ENCODE measurements at places on chromosomes 7 and 10.
A peak's percentile ranks its signal among the peaks of the same experiment; 100 is the strongest.

DNA sequence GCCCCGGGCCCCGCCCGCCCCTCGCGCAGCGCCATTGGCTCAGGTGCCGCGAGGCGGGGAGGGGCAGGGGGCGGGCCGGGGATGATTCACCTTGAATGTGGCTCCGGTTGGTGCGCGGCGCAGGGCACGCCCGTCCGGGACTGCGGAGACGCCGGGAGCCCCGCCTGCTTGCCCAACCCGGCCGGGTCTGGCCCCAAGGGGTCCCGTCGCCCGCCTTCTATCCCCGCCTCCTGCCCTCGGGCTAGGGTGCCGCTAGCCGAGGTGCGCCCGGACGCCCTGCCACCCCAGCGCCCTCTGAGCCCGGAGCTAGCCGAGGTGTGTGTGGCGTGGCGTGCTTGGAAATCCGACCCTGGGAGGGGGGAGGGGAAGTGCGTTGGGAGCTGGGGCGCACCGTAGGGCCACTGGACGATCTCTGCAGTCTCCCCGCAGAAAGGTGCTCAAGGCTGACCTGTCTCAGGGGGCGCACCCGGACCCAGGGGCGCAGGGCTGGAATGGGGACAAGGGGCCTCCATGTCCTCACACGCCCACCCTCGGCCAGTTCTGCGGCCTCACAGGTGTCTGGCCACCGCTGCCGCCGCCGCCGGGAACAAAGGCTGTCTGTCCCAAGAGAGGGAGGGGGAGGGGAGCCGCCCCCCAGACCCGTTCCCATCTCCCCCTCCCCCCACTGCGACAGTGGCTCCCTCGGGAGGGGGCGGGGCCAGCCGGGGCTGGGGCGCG, 168.9 kb downstream of the NRF1 start:
- DNase-seq: peak; percentile 51

DNA sequence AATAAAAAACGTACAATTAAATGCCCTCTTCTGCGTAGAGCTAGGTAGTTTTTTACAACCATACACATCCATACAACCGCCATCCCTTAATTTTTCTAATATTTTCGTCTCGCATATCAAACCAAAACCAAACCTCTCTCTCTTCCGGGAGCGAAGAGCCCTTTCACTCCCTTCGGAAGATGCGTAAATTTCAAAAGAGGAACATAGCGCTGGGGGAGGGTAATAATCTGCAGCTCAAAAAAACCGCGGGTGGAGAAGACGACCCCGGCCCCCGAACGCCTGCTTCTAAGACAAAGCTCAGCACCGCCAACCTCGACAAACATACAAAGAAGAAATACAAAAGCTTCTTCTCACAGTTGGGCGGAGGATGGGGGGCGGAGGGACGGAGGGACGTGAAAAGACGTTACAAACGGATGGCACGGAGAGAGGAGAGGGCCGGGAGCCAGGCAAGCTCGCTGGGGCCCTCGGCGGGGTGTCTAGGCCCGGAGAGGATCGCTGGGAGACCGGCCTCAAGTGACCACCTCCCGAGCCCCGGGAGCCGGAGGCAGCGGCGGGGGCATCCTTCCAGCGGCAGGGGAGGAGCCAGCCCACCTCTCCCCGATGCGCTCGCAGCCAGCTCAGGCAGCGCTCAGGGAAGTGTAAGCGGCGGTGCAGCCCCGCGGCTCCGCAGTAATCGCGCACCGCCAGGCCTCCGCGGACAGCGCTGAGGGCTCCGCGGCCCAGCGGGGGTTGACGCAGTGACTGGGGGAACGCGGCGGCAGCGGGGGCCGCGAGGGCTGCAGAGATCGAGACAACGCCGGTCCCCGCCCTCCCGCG, 851 bp downstream of the MKRN1 start:
- peak; percentile 20 for DNase-seq

GRCh38 chr7:1925349-1925748, 255.3 kb downstream of the ELFN1 start:
- DNase-seq: no peak

DNA sequence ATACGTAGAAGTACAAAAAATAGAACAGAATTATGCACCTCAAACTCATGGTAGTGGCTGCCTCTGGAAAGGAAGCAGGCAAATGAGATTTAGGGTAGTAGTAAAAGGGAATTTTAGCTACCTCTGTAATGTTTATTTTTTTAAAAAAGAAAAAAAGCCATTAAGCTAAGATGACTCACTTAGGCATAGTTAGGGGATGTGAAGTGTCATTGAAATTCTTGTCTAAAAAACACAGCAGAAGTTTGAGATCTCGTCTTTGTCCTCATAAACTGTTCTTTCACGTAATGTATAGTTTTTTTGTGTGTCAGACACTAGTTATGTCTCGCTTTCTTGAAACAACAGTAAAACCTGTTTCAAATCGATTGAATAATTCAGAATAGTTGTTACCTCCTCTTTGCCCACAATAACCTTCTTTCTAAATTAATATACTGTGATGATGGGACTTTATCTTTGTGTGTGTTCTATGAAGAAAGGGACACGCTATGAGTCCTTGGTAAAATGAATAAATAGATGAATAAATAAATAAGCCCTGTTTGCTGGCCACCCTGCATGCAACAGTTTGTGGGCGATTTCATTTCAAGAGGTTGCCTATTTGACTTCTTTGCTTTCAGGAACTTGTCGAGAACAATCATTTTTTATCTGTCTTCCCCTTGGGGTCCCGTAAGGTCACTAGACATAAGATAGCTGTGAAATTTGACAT, 14.5 kb upstream of the FBXW4 start:
- DNase-seq: no peak

DNA sequence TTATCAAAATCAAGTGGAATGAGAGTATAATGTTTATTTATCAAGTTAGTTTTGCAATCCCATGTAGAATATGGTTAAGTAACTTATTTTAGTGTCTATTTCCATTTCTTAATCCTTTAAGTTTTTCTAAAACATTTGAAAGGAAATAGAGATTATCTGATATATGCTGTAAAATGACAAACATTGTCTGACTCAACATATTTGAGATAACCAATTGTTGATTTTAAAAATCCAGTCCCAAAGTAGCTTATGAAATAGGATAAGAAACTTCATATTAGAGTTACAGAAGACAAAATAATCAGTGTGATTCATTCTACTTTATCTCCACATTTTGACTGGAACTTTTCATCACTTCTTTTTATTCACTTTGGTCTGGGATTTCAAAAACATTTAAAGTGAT, 38.7 kb upstream of the CDK1 start:
- DNase-seq: no peak

- DNase-seq: no peak
Measured at GRCh38 chr10:95333997-95334804, 43.4 kb upstream of the PDLIM1 start.

DNA sequence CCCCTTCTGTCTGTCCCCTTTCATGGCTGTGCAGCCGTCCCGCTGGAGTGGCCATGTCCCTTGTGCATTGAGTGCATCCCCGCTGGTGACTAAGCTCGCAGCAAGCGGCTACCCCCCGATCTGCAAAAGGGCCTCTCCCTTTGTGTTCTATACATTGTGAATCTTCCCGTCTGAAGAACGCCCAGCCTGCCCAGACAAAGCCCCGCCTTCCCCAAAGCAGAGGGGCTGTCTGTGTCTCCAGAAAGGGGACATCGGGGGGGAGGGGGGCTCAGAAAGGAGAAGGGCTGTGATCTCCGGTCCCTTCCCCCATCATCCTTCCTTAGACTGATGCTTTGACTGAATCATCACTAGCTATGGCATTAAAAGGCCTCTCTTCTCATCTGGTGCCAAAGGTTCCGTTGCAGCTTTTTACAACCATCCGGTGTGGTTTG, 11.9 kb downstream of the NPTX2 start:
- DNase-seq: no peak

DNA sequence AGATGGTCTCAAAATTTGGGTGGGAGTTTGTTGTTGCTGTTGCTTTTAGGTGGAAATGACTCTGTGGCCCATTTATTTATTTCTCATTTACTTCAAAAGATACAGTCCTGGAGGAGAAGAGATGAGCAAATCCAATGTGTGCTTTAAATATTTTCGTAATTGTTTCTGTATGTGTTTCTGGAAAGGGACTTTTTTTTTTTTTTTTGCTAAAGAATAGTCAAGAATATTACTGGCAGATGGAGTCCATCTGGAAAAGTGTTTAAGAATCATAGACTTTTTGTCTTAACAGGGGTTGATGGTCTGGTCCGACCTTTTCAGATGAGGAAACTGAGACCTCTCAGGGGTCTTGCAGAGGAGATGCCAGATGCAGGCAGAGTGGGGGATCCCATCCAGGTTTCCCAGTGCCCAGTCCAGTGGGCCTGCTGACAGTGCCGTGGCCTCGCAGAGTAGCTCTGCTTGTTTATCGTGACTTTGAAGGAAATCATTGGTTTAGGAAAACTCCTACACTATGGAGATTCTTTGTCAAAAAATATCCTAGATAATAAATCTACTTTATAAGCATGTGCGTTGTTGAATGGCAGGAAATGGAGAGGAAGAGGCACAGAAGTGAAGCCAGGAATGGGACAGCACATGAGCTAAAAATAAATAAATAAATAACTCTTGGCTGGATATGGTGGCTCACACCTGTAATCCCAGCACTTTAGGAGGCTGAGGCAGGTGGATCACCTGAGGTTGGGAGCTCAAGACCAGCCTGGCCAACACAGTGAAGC, 164.3 kb upstream of the SVIL start:
- no peak for DNase-seq

DNA sequence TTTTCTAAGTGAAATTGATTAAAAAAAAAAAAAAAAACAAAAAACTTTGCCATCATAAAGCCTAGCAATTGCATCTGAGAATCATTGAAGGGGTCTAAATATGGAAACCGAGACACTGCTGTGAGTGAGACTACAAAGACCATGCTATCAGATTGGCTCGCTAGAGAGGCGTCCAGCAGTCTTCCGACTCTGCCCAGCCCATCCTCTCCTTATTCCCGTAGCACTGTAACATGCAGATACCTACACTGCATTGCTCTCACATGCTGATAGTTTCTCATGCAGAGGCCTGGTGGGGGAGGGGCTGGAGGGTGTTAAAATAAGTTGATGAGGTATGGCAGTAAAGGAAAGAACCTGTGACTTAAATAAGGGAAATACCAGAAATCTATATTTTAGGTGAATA, 130.7 kb downstream of the NRF1 start:
- no peak for DNase-seq

DNA sequence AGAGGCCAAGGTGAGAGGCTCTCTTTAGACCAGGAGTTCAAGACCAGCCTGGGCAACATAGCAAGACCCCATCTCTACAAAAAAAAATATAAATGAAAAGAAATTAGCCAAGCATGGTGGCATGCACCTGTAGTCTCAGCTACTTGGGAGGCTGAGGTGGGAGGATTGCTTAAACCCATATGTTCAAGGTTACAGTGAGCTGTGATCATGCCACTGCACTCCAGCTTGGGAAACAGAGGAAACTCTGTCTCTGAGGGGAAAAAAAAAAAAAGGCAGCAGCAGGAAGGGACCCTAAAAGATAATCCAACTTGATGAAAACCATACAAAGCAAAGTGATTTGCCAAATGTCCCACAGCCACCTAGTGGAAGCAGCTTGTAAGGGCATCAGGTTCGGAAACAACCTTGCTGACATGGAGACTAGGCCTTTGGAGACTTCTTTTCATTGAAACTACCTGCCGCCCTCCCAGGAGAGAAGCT, 15.6 kb upstream of the PBLD start:
- peak; percentile 36 for DNase-seq

DNA sequence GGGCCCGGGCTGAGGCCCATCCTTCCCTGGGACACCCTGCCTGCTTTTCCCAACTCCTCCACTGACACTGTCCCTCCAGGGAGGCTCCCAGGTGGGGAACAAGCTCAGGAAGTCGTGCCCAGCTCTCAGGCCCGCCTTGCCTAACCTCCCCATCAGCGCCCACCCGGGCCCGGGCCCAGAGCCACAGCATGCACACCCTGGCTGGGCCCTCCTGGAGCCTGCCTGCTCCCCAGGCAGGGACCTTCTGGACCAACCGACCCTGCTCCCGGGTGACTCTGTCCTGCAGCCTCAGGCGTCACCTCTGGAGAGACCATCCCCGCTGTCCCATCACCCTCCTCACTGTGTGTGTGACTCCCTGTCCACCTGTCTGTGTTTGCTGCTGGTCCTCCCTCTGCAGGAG, 1.8 kb upstream of the TMEM184A start:
- no peak for DNase-seq

DNA sequence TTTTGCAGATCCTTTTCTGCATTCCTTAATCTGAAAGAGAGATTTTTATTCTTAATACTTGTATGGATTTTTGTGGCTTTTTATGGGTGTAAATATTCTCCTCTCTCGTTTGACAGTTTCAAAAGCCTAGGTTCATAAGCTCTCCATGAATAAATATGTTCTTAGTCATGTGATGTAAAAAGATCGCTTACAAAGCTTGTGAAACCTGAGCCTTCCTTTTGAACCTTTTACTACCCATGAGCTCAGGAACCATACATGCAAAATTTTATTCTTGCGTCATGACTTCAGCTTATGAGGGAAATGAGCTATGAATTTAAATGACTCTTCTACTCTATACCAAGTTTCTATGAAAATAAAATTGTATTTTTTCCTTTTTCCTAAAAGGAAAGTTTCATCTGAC, 98.7 kb downstream of the POLL start:
- no peak for DNase-seq

DNA sequence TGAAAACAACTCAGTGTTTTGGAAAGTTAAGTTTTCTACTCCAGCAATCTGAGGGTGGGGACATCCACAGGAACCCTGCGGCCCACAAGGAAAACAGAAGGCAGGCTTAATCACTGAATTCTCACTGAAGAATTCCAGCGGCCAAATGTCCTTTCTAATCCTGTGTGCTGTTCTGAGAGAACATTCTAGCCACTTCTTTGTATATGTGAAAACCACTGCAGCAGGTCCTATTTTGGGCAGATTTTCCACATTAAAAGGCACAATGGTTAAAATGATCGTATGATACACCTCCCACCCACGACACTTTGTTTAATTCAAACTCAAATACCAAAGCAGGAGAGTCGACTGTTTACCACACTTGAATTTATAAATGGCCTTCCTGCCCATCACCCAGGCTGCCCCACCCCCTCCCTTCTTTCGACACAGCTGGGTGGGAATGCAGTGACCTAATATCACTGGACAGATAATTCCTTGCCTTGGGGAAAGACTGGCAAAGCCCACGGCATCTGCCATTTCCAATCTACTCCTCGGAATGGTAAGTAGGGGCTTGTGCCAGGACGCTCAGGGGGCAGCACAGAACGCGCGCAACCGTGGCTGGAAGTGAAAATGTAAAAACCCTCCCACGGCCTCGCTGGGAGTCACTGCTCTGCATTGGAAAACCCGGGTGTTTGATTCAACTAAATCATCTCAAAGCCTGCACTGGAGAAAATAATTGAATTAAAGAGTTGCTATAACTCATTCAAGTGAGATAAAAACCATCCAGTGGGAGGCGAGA, 67.0 kb downstream of the CTBP2 start:
- no peak for DNase-seq

Data from activated CD4-positive, alpha-beta T cell treated with anti-CD3 and anti-CD28 coated beads, Interleukin-2, amount 50 U/mL, for 24 hours (primary cell).